ENCODE measurements at places on chromosomes 12 and 14.

DNA sequence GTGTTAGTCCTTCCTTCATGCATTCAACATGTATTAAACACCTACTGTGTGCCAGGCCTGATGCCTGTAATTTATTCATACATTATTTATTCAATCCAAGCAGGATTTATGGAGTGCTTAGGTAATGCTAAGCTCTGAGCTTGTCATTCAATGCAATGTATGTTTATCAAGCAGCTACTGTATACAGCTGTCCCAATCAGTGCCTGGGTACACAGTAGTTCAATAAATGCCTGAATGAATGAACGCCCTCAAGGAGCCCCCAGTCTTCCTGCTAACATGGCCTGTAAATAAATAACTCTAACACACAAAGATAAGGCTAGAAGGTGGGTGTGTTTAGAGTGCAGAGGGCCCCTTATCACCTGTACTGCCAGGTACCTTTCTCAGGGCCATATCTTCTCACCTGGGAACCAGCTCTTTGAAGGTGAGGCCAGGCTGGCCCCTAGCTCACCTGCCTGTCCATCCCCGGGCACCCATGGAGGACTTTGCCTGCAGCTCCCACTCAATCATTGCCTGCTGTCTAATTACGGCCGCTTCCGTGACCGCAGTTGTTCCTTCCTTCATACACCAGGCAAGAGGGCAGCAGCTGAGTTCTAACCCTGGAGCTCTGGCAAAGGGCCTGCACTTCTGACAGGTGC, 20.0 kb upstream of the KDM2B start:
- DNase-seq: no peak

GRCh38 chr14:92638266-92638665, 110.2 kb downstream of the LGMN start:
- DNase-seq: no peak

- no peak for DNase-seq
Measured at GRCh38 chr14:51613416-51613815, 38.3 kb upstream of the FRMD6 start.

DNA sequence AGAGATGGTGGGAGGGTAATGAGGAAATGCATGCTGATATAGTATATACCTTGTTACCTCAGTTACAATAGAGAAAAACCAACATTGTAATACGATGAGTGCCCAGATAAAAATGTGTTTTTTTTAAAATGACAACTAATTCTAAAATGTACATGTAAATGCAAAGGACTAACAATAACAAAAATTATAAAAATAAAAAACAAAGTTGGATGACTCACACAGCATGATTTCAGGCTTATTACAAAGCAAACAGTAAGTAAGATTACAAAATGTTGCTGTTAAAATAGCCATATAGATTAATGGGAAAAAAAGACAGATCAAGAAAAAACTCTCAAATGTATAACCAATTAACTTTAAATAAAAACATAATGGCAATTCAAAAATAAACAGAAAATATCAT, 1099.4 kb downstream of the FSCB start:
- DNase-seq: no peak

- no peak for DNase-seq
Measured at GRCh38 chr14:104436741-104437701, 142.5 kb upstream of the C14orf180 start.

DNA sequence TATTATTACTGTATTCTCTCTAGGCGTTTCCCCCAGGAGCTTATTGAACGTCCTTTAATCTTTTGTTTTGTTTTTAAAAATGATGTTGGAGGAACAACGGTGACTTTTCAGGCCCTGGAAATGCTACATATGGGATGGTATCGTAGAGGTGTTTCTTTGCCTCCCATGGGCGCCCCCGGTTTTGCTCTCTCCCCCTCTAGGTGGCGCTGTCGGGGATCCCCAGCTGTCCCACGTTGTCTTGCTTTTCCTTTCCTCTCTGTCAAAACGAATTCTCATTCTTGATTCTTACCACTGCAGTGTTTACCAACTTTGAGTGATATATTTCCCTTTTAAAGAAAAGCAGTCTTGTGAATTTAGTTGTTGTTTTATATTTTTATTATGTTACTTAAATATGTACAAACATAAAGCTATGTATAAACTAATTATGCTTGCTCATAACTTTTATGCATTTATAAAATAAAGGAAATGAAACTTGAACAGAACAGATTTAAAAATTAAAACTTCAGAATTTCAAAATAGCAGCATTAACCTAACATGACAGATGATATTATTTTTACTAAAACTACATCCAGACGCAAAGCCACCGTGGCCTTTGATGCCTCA, 171.9 kb downstream of the RGS6 start:
- DNase-seq: no peak
